Stomach (tissue), 19 donors: ENCODE measurements at places on chromosomes 16 and 17. TPM values are rescaled to one million over a fixed set of nuclear protein-coding genes. Genes with fewer than 3 reads are reported as not detected.

Gene NATD1
- total RNA-seq = 3.8 TPM

Gene PMP22
- 168 TPM for total RNA-seq

Gene KRT28
- total RNA-seq = not detected

Gene ACSM3
- total RNA-seq = 61.8 TPM

Gene FBXO31
- 1,171 TPM for total RNA-seq

Gene ZSCAN10
- not detected for total RNA-seq

Gene KCNH4
- total RNA-seq = not detected

Gene RASL10B
- not detected for total RNA-seq

Gene SNF8
- total RNA-seq = 48.3 TPM

Gene SCGB1C2
- not detected for total RNA-seq

Gene SLC35B1
- total RNA-seq = 38.4 TPM

Gene CLEC18B
- total RNA-seq = 2.6 TPM
